ENCODE measurements at places on chromosomes 12 and 14.

- no peak for DNase-seq
Observed at GRCh38 chr12:91983935-91984334, 161.7 kb downstream of the BTG1 start.

- no peak for DNase-seq
Observed at GRCh38 chr12:120719496-120720233, 6.0 kb upstream of the ACADS start.

DNA sequence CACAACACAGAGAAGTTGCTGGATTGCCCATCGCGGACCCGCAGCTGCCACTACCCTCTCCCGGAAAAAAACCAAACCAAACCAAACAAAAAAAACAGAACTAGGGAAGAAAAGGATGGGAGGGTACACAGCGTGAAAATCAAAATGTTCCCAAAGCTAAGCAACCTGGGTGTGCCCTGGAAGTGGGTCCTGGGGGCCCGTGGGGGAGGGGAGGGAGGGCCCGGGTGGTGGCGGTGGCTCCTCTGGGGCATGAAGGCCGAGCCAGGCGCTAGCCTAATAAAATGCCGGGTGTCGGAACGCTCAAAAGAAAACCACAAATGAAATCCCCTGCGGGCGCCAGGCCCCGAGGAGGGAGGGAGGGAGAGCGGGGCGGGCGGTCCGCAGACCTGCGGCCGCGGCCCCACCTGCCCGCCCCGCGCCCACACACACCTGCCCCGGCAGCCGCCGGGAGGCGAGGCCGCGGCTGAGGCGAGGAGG is 787 bp downstream of the HECTD4 start:
- no peak for DNase-seq

DNA sequence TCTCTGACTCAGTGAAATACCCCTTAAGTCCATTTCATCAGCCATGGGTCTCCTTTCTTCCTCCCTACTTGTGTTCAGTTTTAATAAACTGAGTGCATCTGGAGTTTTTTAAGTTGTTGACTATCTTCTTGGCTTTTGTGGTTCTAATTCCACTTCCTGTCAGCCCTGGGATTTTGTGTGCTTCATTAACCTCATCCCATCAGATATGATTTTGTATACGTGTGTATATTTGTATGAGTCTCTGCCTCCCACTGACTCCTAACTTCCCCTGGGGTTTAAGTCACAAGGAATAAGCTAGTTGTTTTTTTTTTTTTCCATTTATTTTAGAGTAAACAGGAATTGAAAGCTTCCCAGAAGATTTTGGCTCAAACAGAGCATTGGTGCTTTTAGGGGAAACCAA is 62.7 kb downstream of the TTLL5 start:
- DNase-seq: no peak

- DNase-seq: no peak
Observed at GRCh38 chr12:114943601-114944000, 259.6 kb upstream of the TBX3 start.

GRCh38 chr14:91801358-91801757 is 66.0 kb downstream of the TC2N start:
- no peak for DNase-seq

GRCh38 chr14:48323665-48324064 is 648.3 kb upstream of the MDGA2 start:
- no peak for DNase-seq

DNA sequence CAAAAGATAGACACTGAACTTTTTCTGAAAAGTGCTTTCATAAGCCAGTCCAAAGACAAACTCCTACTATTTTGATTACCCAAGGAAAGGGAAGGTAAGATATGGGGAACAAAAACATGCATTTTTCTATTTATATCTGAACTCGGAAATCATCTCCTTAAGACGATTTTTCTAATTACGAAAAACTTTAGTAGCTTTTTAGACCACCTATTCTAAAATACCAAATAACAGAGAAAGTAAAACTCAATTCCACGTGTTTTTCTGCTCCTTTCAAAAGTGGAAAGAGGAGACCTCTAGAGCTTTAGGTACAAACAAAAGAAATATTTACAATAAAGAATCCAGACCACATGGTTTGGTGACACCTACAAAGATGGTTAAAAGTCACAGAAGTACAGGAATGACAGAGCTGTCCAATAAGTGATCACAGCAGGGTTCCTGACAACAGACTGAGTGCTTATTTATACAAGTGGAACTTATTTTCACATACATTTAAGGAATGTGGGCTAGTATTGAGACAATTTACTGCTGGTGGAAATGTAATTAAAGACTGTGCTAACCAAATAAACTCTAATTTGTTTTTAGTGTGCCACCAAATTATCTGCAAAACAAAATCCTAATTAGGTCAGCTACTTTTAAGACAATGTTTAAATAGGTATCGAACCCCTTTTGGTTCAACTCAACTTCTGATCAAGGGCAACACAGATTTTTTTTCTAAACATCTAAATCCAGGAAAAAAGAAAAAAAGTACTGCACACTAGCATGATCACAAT is 2.4 kb downstream of the LRIG3 start:
- DNase-seq: no peak

DNA sequence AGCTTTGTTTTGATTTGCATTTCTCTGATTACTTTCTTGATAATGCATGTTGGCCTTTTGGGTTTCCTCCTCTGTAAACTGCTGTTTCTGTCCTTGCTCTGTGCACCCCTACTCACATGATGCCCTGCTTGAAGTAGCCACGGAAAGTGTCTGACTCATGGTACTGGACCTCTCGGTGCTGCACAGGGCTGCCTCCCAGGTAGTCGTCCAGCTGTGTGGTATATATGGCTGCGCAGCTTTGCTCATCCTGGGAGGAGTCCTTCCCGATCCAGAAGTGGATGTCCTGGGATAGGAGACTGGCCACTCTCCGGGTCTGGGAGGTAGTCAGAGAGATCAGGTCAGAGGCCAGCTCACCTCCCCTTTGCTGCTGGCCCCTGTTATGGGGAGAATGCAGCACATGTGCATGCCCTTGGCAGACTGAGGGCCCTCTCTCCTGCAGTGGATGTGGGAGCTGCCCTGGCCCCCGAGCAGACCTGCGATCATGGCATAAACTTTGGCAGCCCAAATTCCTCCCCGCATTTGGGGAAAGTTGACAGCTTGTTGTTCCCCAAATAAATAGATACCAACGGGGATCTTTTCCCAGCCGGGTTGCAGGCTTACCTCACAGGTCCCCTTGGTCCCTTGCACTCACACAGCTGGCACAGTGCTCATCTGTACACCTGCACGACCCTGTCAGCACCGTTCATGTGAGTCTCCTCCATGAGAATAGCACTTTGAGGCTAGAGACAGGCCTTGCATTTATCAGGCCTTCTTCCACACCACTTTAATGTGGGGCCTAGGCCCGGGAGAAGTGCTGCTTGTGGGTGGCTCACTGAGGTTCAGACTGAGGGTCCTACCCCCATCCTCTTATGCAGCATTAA is 5.2 kb downstream of the AVIL start:
- DNase-seq: no peak

DNA sequence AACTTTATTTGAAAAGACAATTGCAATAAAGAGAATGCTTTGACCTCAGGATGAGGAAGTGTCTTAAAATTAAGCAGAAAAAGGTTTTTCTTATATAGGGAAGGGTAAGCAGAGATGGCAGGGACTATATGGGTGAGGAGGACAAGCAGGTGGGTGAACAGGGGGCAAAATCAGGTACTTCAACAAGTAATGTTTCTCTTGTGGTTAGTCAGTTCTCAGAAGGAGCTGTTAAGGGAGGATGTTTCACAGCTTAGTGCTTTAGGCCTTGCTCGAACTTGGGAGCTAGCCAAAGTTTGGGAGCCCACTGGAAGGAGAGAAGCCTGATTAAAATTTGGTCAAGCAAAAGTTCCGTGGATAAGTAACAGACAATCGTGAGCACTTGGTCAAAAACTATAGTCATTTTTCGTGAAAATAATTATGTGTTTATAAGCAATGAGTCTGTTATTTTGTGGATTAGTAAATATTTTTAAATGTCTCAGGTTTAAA is 364.2 kb upstream of the TMPO start:
- DNase-seq: no peak

DNA sequence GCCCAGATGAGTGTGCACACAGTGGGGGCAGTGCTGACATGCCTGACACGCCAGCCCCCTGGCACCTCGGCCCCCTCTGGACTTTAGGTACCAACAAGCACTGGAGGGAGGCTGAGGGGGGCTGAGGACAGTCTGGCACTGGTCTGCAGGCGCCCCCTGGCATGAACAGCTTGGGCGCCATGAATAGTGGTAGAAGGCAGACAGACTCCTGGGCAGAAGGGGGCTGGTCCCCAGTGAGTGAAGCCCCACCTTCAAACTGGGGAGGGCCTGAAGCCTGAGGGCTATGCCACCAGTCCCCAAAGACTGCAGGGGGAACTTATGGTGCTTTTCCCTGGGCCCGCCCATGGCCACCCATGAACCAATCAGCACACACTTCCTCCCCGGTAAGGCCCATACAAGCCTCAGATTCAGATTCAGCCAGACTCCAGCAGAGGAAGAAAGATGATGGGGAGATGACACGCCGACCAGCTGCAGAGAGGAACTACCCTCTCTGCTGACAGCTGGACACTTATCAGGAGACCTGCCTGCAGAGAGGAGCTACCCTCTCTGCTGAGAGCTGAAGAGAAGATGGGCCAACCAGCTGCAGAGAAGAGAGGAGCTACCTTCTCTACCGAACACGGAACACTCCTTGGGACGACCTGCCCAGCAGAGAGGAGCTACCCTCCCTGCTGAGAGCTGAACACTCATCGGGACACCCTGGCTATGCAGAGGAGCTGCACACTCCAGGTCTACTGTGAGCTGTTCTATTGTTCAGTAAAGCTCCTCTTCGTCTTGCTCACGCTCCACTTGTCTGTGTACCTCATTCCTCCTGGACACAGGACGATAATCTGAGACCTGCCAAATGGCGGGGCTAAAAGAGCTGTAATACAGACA is 324.5 kb downstream of the PCNX1 start:
- no peak for DNase-seq

DNA sequence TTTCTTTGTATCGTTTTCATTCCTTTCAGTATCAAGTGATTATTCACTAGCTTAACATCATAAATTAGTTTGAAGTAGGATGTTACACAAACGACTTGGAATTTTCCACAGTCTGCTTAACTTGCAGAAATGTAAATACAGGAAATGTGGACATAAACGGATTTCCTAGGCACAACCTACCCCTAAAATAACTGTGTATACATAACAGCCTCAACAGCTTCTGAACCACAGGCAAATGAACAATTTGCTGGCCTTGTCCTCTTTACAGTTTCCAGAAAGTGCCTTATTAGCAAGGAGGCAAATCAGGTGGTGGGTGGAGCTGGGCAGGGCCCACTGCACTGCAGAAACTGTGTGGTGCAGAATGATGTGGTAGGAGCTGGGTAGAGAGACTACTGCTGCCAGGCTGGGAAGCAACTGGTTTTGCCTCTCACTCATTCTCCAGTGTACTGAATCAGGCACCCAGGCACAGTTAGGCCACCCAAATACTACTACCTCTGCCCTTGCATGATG is 14.1 kb downstream of the DRAM1 start:
- DNase-seq: peak; percentile 74

GRCh38 chr12:3661028-3661427 is 91.9 kb downstream of the CRACR2A start:
- DNase-seq: no peak

DNA sequence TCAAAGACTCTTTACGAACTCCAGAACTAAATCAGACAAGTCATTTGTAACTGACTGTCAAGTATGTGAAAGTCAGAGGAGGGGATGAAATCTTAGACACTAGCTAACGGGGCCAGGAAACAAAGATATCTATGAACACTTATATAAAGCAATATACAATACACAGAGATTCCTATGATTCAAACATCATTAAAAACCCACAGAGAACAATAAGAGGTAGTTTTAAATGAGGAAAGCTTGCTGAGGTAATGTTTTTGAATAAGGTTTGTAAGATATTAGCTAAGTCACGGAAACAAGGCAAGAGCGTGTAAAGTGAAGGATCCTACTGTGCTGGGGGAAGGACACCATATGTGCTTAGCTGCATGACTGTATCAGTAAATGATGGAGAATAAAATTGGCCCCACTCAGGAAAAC is 36.7 kb downstream of the SAV1 start:
- no peak for DNase-seq

- DNase-seq: no peak
Observed at GRCh38 chr12:49687941-49688340, 19.3 kb downstream of the FMNL3 start.

GRCh38 chr12:27462151-27462694 is 15.7 kb downstream of the SMCO2 start:
- DNase-seq: peak; percentile 5

- DNase-seq: no peak
Observed at GRCh38 chr14:26835979-26836570, 238.2 kb upstream of the NOVA1 start.

DNA sequence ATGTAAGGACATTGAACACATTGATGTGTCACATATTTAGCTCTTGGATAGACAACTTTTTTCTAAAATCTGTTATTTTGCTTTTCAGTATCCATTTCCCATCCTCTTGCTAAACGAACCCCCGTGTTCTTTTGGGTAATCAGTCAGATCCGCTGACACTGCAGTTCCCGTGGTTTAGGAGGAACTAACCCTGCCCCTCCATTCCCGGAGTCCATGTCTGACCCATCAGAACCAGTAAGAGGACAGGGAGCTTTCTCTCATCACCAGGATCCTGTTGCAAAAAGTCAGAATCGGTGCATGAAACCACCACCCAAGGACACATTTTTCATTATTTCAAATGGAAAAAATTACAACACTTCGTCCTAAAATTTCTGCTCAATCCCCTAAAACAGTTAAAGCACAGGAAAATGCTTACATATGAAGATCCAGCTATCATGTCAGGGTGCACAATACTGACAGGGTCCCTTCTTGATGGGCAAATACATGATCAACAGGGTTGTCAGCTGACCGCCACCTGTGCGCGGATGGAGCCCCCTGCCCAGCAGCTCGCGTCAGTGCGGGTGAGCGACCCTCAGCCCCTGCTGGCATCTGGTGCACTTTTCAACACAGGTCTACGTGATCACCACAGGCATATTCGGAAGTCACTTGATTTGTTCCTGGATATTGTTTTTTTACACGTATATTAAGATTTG is 276.8 kb downstream of the ADGRD1 start:
- DNase-seq: no peak

GRCh38 chr12:128571906-128572810 is 251.6 kb downstream of the SLC15A4 start:
- DNase-seq: no peak

DNA sequence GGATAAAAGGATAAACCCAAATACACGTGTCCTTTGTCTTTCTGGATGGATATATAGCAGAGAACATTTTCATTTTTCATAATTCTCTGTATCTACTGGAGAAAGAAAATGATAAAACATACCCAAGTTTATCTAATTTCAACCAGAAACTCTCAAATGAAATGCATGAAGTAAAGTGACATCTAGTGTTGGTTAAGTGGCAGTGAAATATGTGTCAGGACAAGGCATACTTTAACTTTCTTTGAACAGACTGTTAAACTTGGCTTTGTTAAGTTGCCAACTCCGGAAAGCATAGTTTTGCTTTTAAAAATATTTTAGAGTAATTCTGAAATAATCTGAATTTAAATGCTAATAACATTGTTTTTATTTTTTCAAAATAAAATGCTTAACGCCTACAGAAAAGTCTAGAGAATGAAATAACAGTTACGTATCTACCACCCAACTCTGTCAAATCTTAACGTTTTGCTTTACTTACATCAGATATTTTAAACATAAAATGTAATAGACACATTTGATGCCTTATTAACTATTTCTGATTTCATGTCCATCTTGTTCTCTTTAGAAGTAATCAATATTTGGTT is 25.2 kb upstream of the NTN4 start:
- no peak for DNase-seq
